ENCODE measurements at places on chromosomes 2 and 18.

DNA sequence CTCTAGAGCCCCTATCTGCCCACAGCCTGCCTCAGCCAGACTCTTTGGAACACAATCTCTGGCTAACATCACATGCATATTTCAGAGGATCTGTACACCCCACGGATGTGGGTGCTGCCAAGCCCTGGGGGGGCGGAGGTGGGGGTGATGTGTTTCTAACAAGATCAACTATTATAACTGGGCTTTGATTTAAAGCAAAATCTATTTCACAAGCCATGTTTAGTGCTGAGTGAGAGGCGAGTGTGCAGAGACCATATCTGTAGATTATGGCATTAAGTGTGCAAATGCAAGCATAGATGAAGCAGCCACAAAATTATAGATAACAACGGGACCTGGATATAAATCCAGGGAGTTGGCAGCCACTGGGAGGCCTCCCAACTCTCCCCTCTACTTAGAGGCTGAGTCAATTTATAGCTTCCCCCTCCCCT is 135.8 kb upstream of the SMAD2 start:
- no peak for DNase-seq

- DNase-seq = no peak
These were observed 1.7 kb downstream of the ACVR2A start for GRCh38 chr2:147846412-147847081.

GRCh38 chr2:175880-176820 is 87.7 kb downstream of the SH3YL1 start:
- DNase-seq = no peak

DNA sequence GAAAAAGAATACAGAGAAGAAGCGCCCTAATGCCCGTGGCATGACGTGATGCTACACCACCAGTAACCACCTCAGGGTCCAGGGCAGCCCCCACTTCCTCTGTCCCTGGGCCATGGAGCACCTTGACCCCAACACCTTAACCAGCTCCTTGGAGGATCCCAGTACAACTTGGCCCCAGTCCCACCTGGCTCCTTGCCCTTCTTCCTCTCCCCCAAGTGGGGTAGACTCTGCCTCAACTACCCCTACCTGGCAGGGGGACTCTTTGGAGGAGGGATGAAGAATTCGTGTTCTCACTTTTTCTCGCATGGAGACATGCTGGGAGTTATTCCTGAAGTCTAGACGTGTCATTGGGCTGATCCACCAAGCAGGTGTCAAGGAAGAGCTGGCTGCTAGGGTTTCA is 18.9 kb downstream of the TRABD2A start:
- DNase-seq = no peak

DNA sequence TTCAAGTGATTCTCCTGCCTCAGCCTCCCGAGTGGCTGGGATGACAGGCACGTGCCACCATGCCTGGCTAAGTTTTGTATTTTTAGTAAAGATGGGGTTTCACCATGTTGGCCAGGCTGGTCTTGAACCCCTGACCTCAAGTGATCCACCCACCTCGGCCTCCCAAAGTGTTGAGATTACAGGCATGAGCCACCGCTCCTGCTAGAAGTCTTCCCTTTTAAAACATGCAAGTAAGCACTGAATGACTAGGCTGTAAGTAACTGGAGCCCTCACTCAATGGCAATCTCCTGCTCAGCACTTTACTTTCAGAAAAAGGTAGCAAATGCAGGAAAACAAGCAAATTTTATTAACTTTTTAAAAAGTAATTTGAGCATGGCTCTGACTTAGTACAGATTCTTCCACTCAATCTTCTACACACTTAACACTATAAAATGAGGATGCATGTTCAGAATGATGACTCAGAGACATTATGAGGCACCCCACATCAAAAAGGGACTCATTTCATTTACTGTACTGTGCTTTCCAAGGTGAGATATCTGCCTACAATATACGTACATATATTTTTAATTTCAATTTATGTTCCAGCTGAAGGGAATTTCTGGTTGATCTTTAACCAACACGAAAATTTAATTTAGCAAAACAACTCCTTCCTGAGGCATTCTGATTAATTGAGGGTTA is 6.6 kb upstream of the NCK2 start:
- DNase-seq = no peak

DNA sequence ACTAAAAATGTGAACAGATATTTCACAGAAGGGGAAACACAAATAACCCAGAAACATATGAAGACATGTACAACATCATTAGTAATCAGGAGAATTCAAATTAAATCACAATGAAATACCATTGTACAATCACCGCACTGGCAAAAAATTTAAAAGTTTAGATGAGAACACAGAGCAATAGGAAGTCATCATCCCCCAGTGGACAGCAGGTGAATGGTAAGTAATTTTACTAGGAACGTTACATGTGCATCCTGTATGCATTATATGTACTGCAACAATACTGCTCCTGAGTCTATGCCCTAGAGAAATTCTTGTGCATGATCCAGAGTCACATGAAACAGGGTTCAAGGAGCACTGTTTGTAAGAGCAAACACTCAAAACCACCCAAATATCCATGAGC is 713.8 kb downstream of the NRXN1 start:
- DNase-seq = no peak

DNA sequence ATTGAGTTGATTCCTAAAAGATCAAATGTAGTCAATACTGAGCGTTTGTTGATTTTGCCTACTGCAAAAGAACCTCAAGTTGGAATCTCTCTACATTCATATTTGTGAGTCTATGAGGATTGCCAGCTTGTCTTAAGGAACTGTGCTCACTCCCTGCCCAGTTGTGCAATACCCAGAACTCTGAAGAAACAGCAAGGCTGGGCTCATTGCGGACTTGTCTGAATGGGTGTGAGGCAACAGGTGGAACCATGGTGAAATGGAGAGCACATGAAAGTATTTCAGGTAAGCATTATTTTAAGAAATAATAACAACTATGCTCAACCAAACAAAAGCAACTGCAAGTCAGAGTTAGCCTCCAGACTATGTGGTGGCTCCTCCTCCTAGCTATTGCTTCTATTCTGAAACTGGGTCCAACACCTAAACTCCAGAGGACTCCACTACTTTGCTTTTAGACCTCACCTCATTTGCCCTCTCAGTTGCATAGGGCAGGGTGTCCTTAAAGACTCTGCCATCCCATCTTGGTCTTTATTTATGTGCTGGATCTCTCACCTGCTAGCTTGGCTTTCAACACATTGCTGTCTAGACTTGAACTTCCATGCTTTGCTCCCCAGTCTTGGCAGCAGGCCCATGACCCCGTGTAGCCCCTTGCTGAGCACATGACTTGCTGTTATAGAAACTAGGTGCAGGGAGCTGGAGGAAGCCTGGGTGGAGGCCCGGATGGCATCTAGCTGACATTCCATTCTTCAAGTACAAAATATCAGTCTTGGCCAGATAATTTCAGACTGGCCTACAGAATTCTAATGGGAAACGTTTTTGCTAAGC is 94.8 kb upstream of the ARL5A start:
- DNase-seq = no peak

DNA sequence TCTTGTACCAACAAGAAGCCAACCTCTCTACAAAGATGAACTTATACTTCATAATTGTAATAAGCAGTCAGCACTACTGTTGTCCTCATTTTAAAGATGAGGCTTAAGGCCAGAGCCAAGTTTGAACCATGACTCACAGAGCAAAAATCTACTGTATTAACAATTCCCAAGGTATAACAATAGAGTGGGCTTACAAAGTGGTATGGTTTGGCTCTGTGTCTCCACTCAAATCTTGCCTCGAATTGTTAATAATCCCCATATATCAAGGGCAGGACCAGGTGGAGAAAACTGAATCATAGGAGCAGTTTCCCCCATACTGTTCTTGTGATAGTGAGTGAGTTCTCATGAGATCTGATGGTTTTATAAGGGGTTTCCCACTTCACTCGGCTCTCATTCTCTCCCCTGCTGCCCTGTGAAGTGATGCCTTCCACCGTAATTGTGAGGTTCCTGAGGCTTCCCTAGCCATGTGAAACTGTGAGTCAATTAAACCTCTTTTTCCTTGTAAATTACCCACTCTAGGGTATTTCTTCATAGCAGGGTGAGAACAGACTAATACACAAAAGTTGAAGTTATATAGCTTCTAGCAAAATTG is 19.5 kb downstream of the MRPL44 start:
- DNase-seq = no peak

DNA sequence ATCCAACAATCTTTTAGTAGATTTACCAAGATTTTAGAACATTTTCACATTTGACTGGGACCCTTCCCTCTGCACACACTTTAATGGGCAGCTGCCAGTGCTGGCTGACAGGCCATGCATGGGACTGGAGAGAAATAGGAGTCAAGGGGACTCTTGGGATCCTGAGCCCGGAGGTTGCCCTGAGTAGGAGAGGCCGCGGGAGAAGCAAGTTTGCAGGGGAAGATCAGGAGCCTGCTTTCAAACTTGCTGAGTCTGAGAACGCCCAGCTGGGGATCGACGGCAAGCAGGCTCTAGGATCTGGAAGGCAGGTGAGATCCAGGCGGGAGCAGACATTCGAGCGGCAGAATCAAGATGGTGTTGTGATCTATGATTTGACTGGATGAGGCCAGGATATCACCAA is 186.1 kb downstream of the HDAC4 start:
- DNase-seq = no peak

DNA sequence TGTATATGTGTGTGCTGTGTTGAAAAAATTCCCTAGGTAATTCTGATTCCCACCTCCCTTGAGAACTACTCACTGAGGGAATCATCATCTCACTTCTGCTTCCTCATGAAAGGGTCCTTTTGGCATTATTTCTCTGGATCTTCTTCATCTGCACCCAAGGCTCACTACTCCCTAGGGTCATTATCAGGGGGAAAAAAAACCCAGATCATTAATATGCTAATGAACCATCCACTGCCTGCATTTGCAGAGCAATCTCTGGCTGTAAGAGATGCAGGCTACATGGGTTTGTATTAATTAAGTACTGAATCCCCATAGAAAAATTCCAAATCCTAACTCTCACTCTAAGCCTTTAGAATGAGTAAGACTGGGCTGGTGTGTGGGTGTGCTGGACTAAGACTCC is 68.0 kb upstream of the IGFBP5 start:
- DNase-seq = no peak

DNA sequence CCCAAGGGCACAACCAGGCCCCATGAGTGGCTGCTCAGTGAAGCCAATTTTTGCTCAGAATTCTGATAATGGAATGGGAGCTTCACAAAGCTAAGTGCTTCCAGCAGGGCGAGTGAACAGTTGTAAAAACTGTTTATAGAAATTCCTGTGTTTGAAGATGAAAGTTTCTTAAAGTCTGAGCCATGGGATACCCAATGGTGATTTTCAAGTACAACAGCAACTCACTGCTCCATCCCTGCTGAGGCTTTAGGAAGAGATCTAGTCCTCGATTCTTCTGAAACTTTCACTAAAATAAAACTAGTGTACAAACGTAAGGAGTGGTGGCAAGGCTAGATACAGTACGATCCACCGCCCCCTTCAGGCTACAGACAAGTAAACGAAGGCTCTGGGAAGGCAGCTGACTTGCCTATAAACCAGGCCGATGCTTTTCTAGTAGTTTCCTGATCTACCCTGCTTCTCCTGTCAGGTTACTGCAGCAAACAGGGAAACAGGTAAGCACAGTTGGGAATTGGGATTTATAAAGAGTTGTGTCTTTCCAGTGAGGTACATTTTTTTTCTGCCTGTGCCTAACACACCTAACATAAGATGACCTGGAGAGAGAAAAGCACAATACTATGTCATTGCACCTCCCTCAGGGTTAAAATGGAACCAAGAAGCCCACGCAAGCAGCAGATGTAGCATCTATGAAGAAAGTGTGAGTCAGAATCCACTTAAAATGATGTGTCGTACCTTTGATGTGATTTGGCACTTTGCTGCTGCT is 108.7 kb downstream of the UXS1 start:
- DNase-seq = no peak

DNA sequence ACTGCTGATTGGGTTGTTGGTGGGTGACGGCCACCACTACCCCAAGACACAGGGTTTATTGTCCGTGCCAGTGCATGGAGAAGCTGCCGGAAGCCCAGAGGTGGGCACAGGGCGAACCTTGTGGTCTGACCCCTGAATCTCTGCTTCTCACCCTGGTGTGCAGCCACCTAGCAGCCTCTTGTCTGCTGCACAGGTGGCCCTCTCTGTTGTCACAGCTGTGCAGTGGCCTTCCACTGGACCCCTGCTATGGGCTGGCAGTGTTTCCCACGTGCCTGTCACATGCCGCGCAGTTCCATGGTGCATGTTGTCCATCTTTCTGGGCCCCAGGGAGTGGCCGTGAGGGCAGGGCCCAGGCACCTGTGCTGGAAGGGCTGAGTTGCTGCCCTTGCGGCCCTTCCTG is 15.2 kb downstream of the ATG4B start:
- no peak for DNase-seq

GRCh38 chr2:99152199-99152895 is 2.4 kb downstream of the TSGA10 start:
- DNase-seq = no peak

DNA sequence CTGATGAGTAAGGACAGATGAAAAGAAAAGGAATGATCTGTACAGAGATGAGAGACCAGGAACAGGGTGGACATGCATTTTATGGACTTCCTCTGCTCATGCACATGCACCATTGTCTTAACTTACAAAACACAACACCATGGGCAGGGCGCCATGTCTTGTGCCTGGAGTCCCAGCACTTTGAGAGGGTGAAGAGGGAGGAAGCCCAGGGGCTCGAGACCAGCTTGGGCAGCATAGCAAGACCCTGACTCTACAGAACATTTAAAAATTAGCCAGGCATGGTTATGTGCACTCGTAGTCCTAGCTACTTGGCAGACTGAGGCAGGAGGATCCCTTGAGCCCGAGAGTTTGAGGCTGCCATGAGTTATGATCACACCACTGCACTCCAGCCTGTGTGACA is 86.9 kb downstream of the ZFP36L2 start:
- DNase-seq = no peak

DNA sequence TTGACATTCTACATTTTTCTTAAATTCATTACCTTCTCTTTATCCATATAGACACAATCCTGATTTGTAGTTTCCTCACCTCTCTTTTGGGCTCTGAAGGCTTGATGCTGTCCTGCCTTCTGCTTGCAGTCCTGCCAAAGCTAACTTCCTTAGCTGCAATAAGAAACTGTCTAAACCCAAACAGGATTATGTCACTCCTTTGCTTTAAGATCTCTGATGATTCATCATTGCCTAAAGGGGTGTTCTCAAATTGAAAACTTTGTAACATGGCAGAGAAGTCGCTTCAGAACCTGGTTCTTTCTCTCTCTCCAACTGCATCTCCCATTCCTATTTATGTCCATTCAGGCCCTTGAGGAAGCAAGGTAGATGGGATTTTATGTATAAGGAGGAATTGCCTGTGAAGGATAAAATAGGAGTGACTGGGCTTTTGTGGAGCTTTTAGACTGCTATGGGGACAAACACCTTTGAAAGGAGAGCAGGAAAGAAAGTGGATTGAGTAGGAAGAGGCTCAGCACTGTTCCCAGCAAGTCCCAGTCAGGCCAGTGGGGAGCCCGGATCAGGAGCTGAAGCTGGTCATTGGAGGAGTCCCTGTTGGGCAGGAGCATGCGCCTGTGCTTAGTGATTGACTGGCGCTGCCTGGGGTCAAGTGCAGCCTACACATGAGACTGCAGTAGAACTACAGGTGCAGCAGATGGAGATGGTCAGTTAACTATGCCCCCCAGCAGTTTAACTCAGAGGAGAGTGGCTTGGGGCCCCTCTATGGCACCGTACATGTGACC is 390.6 kb downstream of the CTNNA2 start:
- no peak for DNase-seq

All from substantia nigra (tissue), 51 donors.